T1000 (cell line): ENCODE measurements at places on chromosomes 2 and 18.

- DNase-seq, result no peak
These were observed 30.2 kb downstream of the NYAP2 start for GRCh38 chr2:225429717-225430116.

DNA sequence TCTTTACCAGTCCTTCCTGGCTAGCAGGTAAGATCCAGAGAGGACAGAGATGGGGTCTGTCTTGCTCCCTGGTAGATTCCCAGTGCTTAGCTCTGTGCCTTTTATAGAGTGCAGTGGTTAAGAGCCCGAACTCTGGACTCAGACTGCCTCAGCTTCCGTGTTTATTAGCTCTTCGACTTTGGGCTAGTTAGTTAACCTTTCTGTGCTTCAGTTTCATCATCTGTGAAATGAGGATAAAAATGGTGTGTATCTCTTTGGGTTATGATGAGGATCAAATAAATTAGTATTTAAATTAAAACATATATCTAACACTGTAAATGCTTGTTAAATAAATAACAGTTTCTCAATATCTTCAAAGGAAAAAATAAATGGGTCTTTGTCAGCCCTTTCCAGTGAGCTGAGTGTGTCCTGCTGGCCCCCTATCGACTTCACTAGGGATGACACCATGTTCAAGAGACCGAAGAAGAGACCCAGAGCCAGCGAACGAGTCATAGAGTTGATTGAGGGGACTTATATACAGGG is 38.2 kb downstream of the CERS6 start:
- no peak for DNase-seq

GRCh38 chr18:13611142-13611600 is 115.2 kb downstream of the FAM210A start:
- no peak for DNase-seq

DNA sequence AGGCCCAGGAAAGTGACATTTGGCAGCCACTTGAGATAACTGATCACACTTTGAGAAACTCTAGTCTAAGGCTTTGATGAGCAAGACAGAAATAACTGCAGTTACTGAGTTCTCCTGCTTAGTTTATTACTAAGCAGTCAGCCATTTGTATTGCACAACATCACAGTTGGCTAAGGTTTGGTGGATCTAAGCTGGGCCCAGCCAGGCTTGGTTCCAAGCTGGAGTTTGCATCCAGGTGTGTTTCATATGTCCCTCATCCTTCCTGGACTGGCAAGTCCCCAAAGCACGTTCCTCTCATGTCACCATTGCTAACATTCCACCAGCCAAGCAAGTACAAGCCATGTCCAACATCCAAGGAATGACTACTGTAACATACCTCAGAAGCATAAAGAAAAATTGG is 71.3 kb upstream of the ZNF532 start:
- no peak for DNase-seq

GRCh38 chr2:23453836-23454460 is 69.0 kb downstream of the KLHL29 start:
- DNase-seq, result no peak

GRCh38 chr2:169828141-169828811 is 1.0 kb downstream of the UBR3 start:
- DNase-seq, result no peak

- no peak for DNase-seq
These were observed 73.5 kb downstream of the KCNF1 start for GRCh38 chr2:10985260-10985659.

DNA sequence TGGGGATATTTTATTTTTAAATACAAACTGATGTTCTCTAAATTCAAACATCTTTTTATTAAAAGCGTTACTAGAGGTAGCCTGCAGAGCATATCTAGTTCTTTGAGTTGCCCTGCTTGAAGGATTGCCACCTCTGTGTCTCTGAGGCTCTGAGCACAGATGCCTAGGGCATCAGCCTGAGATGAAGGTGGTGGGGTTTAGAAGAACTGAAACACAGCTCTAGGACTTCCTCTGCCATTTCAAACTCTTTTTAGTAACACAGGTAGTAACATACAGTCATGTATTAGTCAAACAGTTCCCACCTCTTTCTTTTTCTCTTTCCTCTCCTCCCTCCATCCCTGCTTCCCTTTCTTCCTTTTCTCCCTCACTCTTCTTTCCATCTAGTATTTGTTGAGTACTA is 57.6 kb downstream of the TTC21B start:
- DNase-seq, result no peak

GRCh38 chr2:9165625-9166024 is 41.0 kb upstream of the ASAP2 start:
- no peak for DNase-seq
